Stimulated activated CD4-positive, alpha-beta T cell treated with anti-CD3 and anti-CD28 coated beads, TNF-alpha, amount 100 ng/mL, for 48 hours (primary cell): ENCODE measurements at places on chromosomes 1 and 21.

GRCh38 chr1:240417317-240417716, 194.6 kb downstream of the GREM2 start:
- no peak for DNase-seq

GRCh38 chr1:10623686-10624145, 149.0 kb downstream of the PEX14 start:
- DNase-seq = no peak

DNA sequence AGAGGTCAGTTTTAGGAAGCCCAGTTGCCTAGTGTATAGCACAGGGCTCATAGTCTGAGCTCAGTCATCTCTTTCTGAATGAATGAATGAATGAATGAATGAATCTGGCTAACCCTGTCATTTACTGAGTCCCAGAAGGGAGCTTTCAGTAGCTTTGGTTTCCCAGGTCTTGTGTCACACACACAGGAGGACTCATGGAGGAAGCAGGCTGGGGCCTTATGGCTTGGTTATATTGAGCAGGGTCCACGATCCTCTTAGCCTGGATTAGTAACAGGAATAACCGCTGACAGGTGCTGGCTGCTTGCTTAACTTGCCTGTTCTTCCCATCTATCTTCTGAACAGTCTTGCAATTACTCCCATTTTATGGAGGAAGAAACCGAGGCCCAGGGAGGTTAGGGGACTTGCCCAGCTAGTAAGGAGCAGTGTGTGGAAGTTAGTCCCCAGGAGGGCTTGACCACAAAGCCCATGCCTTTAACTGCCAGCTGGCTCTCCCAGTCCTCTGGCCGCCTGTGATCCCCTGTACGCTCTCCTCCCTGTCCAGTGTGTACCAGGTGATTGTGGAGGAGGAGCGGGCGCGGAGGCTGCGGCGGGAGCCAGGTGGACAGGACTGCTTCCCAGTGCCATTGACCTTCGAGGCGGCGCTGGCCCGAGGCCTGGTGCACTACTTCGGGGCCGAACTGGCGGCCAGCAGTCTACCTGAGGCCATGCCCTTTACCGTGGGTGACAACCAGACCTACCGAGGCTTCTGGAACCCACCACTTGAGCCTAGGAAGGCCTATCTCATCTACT, 46.0 kb downstream of the PTPRU start:
- no peak for DNase-seq

GRCh38 chr1:173042806-173043205, 7.9 kb downstream of the TNFSF18 start:
- DNase-seq = no peak

GRCh38 chr1:69413129-69413528, 154.6 kb upstream of the LRRC7 start:
- DNase-seq = no peak

- no peak for DNase-seq
Measured at GRCh38 chr21:44881198-44881872, 7.8 kb upstream of the PTTG1IP start.

DNA sequence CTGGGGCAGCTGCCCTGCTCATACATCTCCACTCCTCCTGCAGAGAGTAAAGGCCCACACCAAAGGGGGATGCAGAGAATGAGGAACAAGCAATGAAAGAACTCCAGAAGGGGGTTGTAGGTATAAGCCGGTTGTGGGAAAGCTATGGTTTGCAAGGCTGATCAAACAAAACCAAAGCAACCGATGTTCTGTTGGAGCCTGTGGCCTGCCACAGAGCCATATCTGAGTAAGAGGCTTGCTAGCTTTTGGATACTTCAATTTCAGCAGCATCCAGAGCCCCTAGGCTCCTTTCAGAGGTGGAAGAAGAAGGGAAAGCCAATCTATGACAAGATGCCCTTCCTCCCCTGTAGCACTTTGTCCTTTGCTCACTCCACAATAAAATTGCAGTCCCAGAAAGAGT, 163.2 kb downstream of the RRAGC start:
- no peak for DNase-seq

GRCh38 chr1:41038110-41038509, 16.6 kb upstream of the SLFNL1 start:
- no peak for DNase-seq

- no peak for DNase-seq
Measured at GRCh38 chr1:21321963-21322680, 31.9 kb upstream of the ECE1 start.

DNA sequence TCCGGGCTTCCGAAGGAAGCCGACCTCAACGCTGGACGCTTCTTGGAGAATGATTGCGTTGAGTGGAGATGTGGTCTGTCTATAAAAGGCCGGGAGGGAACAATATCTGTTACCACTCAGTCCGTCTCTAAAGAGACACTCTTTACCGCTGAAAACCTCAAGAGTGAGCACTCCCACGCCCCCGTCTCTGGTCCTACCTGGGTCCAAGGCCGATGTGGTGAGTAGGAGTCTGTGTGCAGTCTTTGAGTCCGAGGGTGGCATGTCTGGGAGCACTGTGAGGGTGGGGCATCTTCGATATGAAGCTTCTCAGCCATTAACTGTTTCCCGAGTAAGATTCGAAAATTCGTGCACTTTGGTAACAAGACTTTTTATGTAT, 576 bp downstream of the ZFP69 start:
- peak; percentile 7 for DNase-seq

DNA sequence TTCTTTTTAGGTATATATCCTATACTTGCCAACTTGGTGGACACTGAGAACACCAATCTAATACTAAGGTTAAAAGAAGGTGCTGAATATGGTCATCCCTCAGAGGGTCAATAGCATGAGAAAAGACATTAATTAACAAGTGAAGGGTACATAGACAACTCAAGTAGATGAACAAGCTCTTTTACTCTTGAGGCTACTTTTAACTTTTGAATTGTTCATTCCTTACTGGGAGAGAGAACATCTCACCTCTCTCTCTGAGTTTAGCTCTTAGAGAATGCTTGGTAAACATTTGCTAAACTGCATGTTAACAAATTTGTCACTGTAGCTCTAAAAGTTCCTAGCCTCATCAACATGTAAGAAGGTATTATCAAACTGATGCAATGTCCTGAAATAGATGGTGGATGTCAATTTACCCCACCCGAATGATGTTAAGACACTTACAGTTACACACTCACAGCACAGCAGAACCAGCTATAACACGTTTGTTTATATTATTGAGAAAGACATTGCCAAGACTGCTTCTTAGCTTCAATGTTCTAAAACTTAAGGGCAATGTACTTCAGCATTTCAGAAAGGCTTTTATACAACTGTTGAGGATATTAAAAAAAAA, 35.9 kb downstream of the HEATR1 start:
- DNase-seq = no peak

- no peak for DNase-seq
Measured at GRCh38 chr21:31136891-31137290, 98.6 kb upstream of the KRTAP19-8 start.

GRCh38 chr1:38962560-38962959, 20.9 kb upstream of the RHBDL2 start:
- no peak for DNase-seq

DNA sequence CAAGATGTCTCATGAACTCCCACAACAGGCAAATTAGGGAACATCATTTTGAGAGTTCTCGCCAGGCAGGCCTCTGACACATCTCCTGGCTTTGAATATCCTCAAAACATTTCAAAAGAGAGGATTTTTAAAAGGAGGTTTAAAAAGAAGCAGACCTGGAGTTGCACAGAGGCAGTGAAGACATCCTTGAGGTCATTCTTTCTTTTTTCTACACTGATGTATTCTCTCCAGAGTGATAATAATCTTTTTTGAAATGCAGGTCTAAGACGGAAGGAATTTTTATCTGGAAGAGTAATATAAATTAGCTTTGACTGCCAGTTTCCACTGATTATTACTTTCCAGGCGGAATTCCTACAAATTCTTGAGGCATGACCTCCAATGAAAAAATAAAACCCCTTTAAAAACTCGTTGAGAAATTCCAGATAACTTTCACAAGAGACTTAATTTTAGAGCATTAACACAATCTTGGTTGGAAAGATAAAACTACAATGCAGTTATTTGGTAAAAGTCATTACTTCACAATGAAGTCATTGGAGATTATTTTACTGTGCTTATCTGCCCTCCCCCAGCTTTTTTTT, 125.0 kb downstream of the LYPLAL1 start:
- no peak for DNase-seq

DNA sequence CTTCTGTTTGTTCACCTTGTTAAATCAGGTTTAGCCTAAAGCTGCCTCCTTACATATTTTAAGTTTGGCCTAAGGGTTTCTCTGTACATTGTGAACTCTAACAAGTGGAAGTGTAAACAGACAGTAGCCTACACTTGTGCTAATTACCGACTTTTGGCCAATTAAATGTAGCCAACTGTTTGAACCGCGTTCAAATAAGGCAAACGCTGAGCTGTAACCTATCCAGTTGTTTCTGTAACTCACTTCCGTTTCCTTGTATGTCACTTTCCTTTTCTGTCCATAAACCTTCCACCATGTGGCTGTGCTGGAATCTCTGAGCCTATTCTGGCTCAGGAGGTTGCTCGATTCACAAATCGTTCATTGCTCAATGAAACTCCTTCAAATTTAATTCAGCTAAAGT, 8.0 kb upstream of the FCAMR start:
- DNase-seq = no peak

DNA sequence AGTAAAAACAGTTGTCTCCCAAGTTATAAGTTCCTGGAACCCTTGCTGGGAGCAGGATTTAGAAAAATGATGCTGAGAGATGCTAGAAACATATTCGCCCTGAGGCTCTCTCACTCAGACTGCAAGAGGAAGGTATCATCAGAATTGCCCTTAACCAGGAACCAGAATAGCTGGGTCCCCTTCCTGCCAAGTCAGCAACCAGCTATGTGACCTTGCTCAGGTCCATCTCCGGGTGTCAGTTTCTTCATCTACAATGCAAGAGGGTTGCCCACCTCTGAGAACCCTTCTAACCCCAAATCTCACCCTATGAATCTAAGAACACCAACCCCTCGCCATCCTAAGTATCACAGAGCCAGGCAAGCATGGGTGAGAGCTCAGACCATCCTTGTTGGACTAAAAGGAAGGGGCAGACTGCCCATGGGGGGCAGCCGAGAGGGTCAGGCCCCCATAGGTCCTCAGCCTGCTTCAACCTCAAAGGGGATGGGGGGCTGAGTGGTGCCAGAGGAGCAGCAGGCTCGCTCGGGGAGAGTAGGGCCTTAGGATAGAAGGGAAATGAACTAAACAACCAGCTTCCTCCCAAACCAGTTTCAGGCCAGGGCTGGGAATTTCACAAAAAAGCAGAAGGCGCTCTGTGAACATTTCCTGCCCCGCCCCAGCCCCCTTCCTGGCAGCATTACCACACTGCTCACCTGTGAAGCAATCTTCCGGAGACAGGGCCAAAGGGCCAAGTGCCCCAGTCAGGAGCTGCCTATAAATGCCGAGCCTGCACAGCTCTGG, 390 bp upstream of the S100A9 start:
- no peak for DNase-seq

DNA sequence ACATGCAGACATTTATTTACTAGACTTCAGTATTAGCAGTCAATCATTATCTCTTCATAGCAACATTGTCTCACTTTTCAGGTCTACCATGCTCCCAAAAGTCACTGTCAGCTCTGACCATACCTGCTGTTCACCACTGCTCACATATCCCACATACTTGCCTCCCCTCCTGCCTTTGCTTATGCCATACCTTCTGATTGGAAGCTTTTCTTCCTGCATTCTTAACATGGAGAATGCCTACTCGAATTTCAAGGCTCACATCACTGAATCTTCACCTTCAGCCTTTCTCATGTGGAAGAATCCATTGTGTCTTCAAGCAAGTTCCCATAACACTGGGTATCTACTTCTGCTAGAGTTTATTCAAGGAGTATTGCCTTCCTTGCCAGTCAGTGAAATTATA, 135.4 kb downstream of the NTNG1 start:
- DNase-seq = no peak

DNA sequence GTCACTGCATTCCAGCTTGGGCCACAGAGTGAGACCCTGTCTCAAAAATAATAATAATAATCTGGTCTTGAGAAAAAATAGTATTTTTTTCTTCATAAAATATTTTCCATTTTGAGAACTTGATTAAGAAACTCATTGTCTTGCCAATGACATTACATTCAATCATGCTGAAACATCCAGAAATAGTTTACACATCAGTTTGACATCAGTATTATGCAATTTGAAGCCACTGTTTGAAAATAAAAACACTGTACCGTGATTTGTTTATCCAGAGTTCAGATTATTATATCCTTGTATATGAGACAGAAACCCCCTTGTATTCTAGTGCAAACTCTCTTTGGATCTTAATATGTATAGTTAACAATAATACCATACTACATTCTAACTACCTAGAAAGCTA, 6.9 kb downstream of the FMO2 start:
- DNase-seq = no peak

DNA sequence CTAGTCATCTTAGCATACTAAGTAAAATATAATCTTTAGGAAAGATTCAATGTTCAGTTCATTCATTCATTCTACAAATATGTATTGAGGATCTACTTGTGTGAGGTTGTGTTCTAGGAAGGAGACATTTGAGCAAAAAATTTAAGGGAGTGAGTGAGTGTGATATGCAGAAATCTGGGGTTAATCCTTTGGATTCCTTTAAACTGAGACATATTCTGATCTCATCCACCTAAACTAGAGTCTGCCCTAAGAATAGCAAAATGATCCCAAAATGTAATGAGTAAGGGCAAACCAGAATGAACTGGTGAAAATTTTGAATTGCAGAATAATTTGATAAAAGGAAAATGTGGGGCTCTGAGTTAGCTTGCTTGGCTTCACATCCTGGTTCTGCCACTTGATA, 8.6 kb downstream of the UBE2U start:
- no peak for DNase-seq

GRCh38 chr1:183023146-183023600, at the start of gene LAMC1:
Gene LAMC1 (plus strand): TSS chr1:183023420. CDS start chr1:183023717, 297 bp downstream.
- DNase-seq = no peak

DNA sequence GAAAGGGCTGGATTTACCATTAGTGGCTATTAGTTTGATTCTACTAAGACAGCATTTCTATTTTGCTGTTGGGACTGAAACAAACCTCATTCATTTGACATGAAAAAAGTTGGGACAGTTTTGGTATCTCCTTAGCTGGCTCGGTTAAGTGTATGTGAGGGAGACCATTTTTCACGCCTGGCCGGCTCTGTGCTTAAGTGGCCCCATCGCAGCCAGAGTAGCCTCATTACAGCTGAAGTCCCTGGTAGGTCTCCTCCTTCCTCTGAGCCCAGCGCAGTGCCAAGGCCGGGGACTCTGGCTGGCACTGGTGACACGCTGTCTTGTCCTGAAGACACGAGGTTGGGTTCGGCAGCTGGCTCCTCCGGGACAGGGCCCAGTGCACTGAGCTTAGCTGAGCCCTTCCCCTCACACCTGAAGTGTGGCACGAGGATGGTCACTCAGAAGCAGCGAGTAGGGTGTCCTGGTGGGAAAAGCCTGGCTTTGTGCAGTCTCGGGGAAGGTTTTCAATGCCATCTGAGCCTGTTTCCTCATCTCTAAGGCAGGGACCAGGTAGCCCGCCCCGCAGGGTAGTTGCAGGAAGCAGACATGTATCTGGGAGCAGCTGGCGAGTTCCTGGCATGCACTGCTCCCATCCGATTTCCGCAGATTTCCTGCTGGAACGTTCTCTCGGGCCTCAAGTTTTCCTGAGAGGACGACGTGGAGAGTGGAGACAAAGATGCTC, 196.5 kb downstream of the DYRK1A start:
- no peak for DNase-seq

GRCh38 chr1:161440312-161440894, 64.9 kb upstream of the FCGR2A start:
- DNase-seq = peak; percentile 27

GRCh38 chr1:3611170-3612019, at the start of gene MEGF6:
Gene MEGF6 (minus strand): TSS chr1:3611508. CDS start chr1:3611268, 240 bp downstream.
- no peak for DNase-seq
